ENCODE measurements at places on chromosomes 13 and 19.

GRCh38 chr13:75469047-75469446, 12.9 kb downstream of the TBC1D4 start:
- DNase-seq, result no peak

GRCh38 chr19:43768273-43769050, 12.3 kb downstream of the KCNN4 start:
- no peak for DNase-seq

DNA sequence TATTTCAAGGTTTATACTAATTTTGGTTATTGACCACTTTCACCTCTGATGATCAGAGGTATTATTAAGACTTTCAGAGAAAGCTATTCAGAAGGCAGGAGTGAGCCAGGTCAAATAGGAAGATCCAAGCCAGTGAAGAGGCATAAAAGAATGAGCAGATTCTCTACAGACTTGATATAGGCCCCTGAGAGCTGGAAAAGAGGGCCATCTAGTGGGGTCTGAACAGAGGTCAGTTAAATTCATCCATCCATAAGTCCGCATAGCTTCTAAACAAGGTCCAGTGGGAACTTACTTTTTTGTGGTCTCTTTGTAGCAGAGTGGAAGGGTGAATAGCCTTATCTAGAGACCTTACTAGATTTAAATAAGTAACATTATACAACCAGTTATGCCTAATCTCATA, 126.6 kb upstream of the UFM1 start:
- no peak for DNase-seq

GRCh38 chr13:103289681-103290080, 223.5 kb upstream of the SLC10A2 start:
- no peak for DNase-seq

- no peak for DNase-seq
Measured at GRCh38 chr19:30689474-30689873, 317.3 kb downstream of the ZNF536 start.

- DNase-seq, result no peak
Measured at GRCh38 chr13:27644302-27644701, 22.6 kb downstream of the POLR1D start.

DNA sequence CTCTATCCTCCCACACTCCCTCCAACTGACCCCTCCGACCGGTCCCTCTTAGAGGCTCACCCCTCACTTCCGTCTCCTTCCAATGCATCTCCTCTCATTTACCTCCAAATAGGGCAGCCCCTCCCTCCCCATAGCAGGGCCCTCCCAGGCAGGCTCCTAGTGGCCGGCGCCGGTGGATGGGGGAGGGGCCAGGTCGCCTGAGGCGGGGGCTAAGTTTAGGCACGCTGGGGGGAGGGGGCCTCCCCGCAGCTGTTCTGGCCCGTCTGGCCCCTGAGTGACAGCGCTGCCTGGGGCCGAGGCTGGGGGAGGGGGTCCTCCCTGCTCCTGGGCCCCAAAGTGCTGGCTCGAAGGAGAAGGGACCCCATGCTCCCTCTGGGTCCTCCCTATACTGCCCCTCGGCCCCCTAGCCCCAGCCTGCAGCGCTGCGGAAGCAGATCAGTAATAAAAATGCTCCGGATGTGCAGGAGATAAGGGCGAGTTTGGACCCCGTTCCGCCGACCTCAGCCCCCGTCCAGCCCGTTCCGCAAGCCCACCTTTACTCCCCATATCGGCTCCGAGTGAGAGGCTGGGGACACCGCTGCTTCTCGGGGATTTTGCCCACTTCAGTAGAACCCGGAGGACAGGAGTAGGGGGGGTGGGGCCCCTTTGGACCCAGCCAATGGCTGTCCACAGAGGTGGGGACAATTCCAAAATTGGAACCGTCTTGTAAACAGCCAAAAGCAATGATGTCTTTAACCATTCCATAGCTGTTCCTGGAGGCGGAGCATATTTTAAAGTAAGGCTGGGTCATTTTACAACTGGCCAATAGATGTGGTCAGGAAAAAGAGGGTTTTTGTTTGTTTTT, 4.0 kb downstream of the RTN2 start:
- DNase-seq, result no peak

DNA sequence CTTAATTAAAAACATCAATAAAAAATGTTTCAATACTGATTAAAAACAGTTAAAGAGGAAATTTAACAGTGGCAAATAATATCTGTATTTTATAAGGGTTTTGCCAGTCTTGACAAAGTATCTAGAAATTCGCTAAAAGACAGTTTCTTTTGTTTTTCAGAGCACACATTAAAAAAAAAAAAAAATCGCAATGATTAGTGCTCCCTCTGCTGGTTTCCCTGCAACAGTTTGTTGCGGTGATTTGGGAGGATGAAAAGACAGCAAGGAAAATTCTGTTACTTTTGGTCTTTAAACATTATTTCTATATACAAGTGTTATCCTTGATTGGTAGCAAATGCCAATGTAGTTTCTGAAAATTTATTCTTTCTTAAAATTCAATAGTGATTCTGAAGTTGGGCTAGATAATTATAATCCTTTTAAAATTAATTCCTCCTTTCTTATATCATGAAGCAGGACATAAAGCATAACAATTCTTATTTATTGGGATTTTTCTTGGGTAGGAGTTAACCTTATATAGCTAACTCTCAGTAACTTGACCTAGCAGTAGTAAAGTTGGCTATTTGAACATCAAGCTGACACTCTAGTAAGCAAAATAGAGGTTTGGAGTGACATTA, 23.1 kb upstream of the SPRY2 start:
- DNase-seq, result no peak

- no peak for DNase-seq
Measured at GRCh38 chr13:73293913-73294523, 235.2 kb downstream of the KLF5 start.

DNA sequence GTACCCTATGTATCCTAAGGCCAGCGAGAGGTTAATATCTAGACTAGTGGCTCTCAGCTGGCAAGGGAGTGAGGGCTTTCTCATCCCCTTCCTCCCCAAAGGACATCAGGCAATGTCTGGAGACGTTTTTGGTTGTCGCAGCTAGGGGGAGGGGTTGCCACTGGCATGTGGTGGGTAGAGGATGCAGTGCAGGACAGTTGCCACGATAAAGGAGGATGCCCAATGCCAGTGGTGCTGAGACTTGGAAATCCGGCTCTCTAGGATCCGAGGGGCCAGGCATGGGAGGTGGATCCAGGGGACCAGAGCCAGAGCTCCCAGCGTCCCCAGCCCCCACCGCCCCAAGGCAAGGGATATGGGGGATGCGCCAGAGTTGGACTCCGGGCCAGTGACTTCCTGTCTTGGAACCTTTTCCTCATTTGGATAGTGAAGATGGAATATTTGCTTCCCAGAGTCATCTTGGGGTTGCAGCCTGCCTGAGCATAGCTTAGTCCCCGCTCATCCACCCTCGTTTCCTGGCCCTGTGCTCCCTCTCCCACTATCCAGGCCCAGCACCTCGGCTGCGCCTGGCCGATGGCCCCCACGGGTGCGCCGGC, 4.9 kb downstream of the SSC5D start:
- no peak for DNase-seq

DNA sequence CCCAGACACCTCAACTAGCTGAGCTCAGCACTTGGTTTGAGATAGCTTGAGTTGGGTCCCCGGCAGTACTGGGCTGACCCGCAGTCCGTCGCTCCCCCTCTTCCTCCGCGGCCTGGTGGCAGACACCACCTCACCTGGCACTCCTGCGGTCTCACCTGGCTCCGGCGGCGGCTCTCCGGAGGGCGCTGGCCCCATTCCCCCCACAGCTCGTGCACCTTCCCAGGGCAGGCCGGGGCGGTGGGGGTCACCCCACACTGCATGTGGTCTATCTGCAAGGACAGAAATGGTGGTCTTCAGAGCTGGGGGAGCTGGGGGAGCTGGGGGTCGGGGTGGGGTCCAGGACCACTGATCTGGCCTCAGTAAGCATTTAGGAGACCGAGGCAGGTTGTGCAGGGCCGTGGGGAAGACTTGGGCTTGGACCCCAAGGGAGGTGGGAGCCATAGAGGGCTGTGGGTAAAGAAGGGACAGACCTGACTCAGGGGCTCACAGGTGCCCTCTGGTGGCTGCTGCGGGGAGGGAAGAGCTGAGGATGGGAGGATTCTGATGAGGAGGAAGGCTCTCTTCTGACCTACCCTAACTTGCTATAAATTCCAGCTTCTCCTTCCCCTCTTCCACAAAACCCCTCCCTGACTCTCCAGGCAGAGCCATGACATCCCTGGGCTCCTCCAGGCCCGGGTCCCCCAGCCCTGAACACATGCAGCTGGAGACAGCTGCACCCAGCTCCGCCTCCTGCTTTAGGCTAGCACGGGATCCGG, 6.7 kb upstream of the PLIN4 start:
- DNase-seq, result peak; percentile 22

DNA sequence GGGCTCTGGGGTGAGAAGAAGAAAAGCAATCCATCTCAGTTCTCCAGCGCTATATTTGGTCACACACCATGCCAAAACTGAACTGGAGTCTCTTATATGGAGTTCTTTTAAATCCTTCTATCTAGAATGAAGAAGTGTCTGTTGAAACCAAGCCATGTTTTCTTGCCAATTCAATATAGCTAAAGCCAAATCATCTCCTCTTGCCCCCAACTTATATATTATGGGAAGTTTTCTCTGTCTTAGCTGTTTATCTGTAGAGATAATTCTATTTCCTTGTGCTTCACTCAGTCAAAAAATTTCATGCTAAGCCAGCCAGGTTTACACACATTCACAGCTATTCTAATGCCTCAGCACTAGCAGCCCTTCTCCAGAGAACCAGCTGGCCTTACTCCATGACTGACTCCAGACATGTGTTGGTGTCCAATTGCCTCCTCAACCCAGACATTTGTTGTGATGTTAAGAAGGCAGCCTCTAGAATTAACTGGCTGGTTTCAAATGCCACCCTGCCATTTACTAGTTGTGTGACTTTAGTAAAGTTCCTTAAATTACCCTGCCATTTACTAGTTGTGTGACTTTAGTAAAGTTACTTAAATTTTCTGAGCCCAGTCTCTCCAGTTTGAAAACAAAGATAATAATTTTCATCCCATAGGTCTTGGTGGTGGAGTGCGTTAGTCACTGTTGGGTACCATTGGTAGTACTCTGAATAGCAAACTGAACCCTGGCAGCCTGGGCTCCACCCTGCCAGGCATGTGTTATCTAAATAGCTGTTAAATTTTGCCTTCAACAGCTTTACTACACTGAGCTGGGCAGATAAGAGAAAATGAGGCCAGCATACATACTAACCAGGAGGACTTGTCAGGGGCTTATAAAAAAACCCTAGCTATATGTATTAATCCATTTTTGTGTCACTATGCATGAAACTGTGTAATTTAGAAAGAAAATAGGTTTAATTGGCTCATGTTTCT, 525.1 kb downstream of the LMO7 start:
- DNase-seq, result no peak

DNA sequence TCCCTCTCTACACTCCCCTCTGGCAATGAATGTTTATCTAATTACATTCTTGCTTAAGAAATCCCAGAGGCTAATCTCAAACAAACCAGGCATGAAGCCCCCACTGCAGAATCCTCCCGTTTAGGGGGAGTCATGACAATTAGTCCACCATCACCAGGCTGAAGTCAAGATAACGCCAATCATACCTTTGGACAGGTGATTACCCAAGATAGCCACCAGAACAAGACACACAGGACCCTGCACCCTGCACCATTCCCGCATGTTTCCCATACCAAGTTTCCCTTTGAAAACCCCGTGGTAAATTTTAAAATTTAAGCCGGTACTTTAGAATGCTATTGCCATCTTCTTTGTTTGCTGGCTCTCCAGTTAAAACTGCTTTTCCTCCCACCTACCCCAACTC, 64.8 kb upstream of the XPO4 start:
- DNase-seq, result no peak

DNA sequence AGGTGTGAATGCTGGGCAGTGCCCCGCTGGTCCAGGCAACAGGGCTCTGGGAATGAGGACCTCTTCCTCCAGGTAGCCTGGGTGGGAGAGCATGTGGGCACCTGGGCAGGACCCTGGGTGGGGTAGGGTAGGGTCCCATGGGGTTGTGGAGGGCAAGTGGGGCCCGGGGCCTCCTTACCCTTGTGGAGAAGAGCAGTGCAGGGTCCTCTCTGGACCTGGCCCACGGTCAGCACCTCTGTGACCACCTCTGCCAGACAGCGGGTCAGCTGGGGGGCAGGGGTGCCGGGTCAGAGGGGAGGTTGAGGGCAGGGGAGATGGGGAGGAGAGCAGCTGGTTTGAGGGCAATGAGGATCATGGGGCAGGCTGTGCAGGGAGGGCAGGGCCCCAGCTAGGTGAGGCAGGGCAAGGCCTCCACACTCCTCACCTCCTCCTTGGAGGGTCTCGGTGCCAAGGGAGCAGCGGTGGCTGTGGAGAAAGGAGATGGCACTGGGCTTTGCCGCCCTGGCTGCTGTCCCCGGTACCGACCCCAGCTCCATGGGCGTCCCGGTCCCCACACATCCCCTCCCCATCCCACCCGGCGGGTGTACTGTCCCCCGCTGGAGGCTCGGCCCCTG, 491 bp downstream of the CCER2 start:
- DNase-seq, result no peak

DNA sequence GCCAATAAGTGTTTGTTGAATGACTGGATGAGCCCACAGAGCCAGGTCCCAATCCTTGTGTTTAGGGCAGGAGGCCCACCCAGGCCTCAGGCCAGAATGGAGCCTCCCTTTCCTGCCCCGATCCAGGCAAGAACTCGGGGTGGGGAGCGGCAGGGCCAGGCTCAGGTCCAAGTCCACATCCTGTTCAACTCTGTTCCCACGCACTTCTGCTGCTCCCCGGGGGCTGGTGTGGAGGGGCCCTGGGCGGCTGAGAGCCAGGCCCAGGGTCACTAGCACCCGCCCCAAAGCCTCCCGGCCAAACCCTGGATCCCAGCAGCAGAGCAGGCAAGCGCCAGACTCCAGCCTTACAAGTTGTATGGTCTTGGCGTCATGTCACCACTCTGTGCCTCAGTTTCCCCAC, 8.0 kb downstream of the ANGPTL8 start:
- DNase-seq, result no peak

- DNase-seq, result no peak
Measured at GRCh38 chr13:97559030-97559429, 125.1 kb downstream of the RAP2A start.

- no peak for DNase-seq
Measured at GRCh38 chr13:30337061-30337610, 29.8 kb upstream of the KATNAL1 start.

GRCh38 chr19:46180701-46181387, 32.8 kb downstream of the IGFL2 start:
- DNase-seq, result no peak

GRCh38 chr13:64158908-64159307, 2743.3 kb upstream of the PCDH20 start:
- no peak for DNase-seq

DNA sequence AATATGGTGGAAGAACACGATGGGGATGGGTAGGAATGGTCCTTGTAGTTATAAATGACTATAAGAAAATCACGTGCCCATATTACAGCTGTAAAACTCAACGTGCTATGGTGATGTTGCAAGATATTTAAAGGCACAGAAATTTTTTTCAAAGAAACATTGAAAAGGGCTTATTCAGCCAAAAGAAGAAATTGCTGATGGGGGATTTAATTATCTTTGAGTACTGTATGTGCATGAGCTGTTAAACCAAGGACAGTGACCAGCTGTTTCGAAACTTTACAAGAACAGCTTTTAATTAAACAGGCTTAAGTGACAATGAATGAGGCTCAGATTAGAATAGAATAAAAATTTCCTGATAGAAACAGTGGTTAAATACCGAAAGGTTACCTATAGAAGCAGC, 339.0 kb downstream of the HS6ST3 start:
- no peak for DNase-seq
